ENCODE measurements at places on chromosomes 5 and 9. TPM values are rescaled to one million over a fixed set of nuclear protein-coding genes. Genes with fewer than 3 reads are reported as not detected.

- no peak for DNase-seq
Observed at GRCh38 chr5:143031781-143032580, 261.8 kb downstream of the ARHGAP26 start.

- DNase-seq, result no peak
Observed at GRCh38 chr5:10903786-10904560, 142.9 kb upstream of the DAP start.

C5orf52 gene
- total RNA-seq, result not detected

GADD45G gene
- not detected for total RNA-seq

ARL10 gene
- total RNA-seq, result 2.5 TPM

EFNA5 gene
- total RNA-seq, result 0.22 TPM

Measured in SJSA1 (cell line).